Pancreas (tissue), 10 donors: ENCODE measurements at places on chromosomes 1 and 21. TPM values are rescaled to one million over a fixed set of nuclear protein-coding genes. Genes with fewer than 3 reads are reported as not detected.

C1orf87 gene
- 0.02 TPM for polyA plus RNA-seq

NENF gene
- polyA plus RNA-seq = 97.0 TPM

IGSF3 gene
- 1.8 TPM for polyA plus RNA-seq

IL20 gene
- not detected for polyA plus RNA-seq

GNB1 gene
- 42.3 TPM for polyA plus RNA-seq

PAQR6 gene
- 3.5 TPM for polyA plus RNA-seq

TEX38 gene
- 0.35 TPM for polyA plus RNA-seq

TFAP2E gene
- polyA plus RNA-seq = 1.1 TPM

- no peak for DNase-seq
Measured at GRCh38 chr1:240965581-240966091, 353.7 kb upstream of the GREM2 start.

DNA sequence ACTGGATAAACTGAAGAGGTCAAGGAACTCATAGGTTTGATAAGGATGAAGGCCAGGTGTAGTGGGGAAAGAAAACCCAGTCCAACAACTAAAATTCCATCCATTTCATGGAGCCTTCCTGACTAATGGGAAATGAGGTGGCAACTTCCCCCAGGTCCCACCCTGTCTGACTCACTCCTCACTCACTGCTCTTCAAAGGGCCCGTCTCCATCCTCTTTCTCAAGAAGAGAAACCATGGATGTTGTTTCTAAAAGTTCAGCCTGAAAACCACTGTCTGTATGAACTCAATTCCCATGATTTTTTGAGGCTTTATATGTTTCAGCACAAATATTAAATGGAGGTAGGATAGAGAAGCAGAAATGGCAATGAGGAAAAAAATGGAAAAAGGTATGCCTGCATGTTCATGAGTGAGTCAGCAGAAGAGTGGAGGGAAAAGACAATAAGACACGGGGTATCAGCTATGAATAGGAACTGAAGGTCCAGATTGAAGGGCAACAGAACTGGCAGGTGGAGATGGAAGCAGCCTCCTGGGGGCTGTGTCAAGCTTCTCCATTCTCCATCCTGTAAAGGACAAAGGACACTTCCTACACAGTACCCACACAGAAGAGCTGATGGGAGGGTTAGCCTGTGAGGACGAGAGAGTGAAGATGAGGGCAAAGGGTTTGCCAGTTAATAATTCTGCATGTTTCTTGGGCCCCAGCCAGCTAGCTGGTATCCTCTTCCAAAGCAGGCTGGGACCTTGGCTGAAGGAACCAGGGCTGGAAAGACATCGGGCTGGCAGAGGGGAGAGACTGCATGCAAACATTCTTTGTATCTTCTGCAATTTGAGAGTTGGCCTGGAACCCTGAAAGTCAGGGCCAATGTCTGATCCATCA is 5.5 kb upstream of the ELOVL1 start:
- no peak for DNase-seq

GRCh38 chr1:162230096-162230495 is 146.6 kb downstream of the SPATA46 start:
- peak; percentile 38 for DNase-seq

GRCh38 chr21:43858806-43859648 is 6.0 kb upstream of the AGPAT3 start:
- no peak for DNase-seq

- DNase-seq = peak; percentile 77
Measured at GRCh38 chr1:234532503-234532922, 53.5 kb upstream of the TARBP1 start.

DNA sequence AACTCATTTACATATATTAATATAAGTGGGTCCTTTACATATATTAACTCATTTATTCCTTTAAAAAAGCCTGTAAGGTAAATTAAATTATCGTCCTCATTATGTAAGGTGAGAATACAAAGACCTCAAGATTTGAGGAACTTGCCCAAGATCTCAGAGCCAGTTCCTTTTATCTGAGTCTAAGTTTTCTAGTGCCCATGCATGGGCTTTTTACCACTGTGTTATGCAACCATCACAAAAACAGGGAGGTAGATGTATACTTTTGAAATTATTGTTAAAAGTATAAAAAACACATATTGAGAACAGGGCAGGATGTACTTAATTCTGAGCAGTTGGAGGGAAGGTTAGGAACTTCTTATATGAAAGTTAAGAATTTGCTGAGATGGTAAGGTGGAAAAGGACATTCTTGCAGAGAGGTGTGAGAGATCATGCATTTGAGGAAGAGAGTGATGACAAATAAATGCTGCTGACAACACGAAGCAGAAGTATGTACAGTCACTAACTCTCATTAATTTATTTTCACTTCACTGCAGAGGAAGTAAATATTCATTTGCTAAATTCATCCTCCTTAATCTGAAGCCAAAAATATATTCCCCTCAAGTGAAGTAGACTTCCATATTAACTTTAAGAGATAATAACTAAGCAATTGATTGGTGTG is 28.9 kb upstream of the LYPLAL1 start:
- no peak for DNase-seq

- no peak for DNase-seq
Measured at GRCh38 chr21:46666941-46667740, 31.7 kb downstream of the PRMT2 start.

DNA sequence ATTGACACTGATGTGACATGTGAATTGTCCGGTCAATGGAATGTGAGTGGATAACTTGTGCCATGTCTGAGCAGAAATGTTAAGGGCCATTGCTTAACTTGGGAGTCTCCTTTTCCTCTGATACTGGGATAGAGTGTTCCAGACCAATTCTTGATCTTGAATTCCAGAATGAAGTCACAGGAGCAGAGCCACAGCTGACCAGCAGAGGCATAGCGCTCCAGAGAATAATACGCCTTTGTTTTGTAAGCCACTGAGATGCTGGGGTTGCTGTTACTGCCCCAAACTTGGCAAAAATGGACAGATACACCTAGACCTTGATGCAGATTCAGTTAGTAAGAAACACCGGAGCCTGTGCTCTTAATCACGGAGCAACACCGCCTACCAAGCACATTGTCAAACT is 6.3 kb downstream of the KCNJ6 start:
- no peak for DNase-seq

DNA sequence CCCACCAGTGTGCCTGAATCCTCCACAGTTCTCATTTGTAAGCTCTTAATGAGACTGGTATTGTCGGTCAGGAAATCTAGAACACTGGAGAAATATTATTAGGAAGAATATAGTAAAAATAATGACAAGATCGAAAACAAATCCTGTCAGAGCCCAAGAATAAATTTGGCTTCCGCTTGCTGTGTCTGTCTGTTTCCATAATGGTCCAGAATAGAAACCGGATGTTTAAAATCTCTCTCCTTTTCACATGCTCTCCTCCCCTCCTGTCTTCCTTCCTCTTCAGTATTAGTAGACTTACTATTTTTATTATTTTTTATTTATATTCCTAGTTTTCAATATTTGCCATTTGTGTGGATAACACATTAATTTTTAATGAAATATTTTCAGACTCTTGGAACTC is 187.7 kb downstream of the SDCCAG8 start:
- DNase-seq = no peak

DNA sequence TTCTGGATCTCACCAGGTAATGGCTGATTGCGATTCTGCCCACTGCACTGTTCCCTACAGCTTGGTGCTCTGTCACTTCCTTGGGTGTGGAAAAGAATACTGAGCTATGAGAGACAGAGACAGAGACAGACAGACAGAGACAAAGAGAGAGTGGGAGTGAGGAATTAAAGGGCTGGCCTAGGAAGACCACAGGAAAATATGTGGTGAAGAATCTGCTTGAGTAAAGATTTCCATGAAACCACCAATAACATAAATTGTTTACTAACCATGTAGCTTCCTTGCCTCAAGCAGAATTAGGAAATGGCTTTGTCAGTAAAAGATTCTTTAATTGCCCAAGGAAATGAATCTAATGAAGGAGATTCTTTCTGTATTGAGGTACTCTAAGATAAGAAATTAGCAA is 54.4 kb downstream of the MPZL1 start:
- no peak for DNase-seq

- no peak for DNase-seq
Measured at GRCh38 chr1:229671310-229671709, 45.3 kb downstream of the URB2 start.

- no peak for DNase-seq
Measured at GRCh38 chr1:98692482-98692881, 31.0 kb downstream of the SNX7 start.

GRCh38 chr1:214102907-214103306 is 115.1 kb downstream of the PROX1 start:
- no peak for DNase-seq

- DNase-seq = peak; percentile 20
Measured at GRCh38 chr1:166884040-166884642, 8.1 kb upstream of the TADA1 start.

- no peak for DNase-seq
Measured at GRCh38 chr1:155011004-155011416, 8.4 kb downstream of the ZBTB7B start.

- DNase-seq = no peak
Measured at GRCh38 chr1:93641527-93641926, 40.1 kb downstream of the BCAR3 start.

- DNase-seq = no peak
Measured at GRCh38 chr1:169487133-169487532, 1.4 kb upstream of the SLC19A2 start.
